Iris pigment epithelial cell (primary cell): ENCODE measurements at places on chromosomes 11 and 22.

GRCh38 chr11:96323642-96323985, 19.4 kb downstream of the MAML2 start:
- no peak for DNase-seq

DNA sequence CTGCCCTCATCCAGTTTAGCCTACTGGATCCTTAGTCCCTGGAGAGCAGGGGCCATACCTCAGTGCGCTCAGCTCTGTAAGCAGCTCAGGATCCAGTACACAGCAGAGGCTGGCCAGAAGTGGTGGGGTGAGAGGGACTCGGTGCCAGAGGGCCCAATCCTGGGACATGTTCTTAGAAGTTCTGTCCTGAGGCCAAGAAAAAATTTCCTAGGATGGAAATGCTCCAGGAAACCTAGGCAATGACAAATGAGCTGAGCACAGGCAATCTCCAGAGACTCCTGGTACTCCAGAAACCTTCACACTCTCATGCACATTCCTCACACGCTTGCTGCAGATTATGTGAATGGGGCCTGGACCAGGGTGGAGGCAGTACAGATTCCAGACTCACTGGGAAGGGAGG, 89.6 kb downstream of the SERGEF start:
- no peak for DNase-seq

GRCh38 chr22:45291061-45291930, 6.5 kb downstream of the UPK3A start:
- DNase-seq: no peak

- peak; percentile 37 for DNase-seq
Measured at GRCh38 chr11:119284344-119285157, 32.4 kb downstream of the MCAM start.

DNA sequence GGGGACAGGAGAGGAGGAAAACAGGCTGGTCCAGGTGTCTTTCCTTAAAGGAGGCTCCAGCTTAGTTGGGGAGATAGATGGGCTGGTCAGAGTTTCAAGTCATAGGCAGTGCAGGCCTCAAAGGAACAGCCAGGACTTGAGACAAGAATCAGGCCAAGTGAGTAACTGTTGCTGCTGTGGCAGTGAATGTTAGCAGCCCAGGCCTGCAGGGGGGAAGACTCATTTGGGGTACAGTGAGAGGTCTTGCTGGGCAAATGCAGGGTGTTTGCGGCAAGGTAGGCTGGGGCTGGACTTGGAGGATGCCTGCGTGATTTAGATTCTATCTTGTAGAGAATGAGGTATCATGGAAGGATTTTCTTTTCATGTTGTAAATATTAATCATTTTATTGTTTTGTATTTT, 24.1 kb downstream of the PTPRJ start:
- no peak for DNase-seq

DNA sequence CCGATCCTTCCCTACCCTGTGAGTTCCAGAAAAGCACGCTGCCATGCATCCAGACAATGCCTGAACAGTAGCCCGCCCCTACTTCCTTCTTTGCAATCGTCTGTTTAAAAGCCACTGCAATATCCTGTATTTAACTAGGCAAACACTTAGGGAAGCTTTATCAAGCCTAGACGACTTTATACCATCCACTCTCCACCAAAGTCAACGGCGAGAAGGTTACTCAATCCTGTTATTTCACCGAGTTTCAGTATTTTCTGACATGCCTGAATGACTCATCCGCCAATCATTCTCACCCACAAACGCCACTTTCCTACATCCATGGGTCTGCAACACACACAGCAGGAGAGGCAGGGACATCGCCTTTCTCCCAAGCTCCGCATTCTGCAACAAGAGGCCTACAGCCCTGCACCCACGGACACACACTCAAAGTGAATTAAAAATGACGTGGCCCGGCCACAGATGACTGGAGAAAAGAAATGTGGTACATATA, 9.3 kb downstream of the CELSR1 start:
- DNase-seq: peak; percentile 93

DNA sequence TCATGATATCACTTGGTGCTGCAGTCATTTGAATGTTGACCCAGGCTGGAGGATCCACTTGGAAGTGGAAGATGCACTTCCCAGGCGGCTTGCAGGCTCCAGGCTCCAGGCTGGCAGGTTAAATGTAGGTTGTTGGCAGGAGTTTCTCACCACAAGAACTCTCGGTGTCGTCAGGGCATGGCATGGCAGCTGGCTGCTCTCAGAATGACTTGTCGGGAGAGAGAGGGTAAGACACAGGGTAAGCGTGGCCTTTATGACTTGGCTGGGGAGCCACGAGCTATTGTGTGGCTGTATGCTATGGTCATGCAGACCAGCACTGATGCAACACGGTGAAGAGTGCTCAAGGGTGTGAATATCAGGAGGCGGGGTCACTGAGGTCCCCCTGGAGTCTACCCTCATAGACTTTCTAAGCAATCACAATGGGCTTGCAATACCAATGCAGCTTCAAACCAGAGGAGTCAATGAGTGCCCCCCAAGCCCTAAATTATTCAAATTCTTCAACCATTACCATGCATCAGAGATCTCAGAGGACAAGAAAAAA, 1027.7 kb downstream of the OPCML start:
- DNase-seq: no peak

DNA sequence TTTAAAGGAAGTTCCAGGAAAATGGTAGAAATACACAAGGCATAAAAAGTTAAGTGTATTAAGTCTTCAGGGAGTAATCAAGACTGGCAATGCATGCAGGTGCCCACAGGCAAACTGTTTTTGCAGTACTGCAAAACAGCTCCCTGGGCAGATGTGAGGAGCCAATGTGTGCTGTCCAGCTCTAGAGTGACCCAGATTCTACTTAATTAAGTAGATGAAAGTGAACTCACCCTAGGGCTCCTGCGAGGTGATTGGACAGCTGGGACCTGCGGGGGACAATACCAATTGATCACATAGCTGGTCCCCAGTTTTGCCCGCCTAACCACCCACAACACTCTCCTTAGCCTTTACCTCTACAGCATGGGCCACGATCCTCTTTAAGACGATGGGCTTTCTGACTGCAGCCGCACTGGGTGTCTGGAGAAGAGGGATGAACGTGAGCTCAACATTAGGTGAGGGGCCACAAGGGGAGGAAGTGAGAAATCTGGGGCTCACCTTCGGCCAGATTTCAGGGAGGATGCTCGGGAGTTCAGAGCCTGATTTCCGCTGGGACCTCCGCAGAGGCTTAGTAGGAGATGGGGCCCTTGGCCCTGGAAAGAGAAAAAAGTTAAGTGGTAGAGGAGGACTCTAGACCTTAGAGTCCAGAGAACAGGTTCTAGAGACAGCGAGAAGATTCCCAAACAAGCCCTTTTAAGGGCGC, 556 bp downstream of the CDCA5 start:
- DNase-seq: no peak

GRCh38 chr11:23313001-23313400, 452.7 kb upstream of the CCDC179 start:
- DNase-seq: no peak

GRCh38 chr22:21952586-21953571, at the start of gene PPM1F:
Gene PPM1F (minus strand): TSS chr22:21952848. CDS start chr22:21946048, 6,800 bp downstream.
- DNase-seq: peak; percentile 51

DNA sequence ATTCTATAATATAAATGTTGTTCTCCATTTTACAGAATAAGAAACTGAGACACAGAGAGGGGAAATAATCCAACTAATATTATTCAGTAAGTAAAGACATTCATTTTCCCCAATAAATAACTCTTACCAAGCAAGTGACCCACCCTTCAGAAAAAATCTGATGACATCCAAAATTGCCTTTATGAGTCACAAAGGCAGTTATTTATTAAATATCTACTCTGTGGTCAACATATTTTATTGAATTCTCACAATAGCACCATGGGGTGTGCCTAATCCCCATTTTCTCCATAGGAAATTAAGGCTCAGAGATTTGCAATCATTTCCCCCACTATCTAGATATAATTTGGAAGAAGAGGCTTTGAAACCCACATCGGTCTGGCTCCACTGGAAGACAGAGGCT, 161.5 kb upstream of the ISX start:
- no peak for DNase-seq

GRCh38 chr11:36471577-36471976, 38.5 kb downstream of the TRAF6 start:
- DNase-seq: no peak

- no peak for DNase-seq
Measured at GRCh38 chr22:48640890-48641841, 1186.5 kb downstream of the BRD1 start.

DNA sequence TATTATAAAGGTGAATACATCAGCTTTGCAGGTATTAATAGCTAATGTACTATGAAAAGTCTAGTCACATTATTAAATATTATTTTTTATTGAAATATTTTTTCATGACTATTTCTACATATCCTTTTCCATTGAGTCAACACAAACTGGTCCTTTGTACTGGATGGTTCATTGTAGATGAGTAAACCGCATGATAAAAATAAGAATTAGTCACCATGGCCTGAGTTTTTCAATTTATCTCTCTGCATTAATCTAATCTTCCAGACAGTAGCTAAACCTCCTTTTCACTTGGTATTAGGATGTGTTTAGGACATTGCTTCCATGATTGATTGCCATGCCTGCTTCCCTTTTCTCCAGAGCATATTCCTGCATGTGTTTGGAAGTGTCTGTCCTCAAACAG, 439.4 kb upstream of the ARHGAP42 start:
- DNase-seq: no peak

- no peak for DNase-seq
Measured at GRCh38 chr11:22192289-22192641, 620 bp upstream of the ANO5 start.

DNA sequence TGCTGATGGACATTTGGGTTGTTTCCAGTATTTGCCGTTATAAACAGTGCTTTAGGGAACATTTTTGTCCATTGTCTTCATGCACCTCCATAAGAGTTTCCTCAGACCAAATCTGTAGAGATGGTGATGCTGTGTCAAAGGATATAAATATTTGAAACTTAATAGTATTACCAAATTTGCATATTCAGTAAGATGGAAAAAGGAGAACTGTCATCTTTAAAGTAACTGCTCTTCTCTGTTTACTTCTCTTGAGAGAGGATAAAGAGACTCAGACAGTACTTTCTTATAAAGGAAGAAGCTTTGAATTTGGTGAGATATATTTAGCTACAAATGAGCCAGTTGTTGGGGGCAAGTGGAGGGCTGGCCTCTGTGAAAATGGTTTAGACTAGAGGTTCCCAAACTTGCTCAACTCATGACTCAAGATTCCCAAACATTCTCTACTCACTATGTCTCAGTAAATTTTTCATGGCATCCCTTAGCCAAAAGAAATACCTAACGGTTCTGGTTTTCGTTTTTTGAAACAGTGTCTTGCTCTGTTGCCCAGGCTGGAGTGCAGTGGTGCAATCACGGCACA, 26.2 kb downstream of the SHISA8 start:
- DNase-seq: peak; percentile 9

DNA sequence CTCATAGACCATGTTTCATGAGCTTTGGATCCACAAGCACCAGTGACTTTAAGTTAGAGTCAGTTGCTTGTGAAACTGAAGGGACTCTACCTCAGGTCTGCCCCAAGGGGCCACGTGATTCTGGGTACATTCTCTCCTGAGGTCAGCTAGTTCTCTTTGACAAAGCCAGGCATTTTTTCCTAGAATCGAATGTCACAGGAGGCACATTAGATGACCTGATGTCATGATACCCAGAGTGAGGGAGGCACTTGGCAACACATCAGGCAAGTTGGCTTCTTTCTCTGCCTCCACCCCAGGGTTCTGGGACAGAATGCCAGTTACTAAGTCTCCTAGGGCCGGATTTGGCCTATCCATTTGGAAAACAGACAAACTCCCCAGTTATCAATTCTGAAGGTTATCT, 93.0 kb downstream of the APIP start:
- no peak for DNase-seq

DNA sequence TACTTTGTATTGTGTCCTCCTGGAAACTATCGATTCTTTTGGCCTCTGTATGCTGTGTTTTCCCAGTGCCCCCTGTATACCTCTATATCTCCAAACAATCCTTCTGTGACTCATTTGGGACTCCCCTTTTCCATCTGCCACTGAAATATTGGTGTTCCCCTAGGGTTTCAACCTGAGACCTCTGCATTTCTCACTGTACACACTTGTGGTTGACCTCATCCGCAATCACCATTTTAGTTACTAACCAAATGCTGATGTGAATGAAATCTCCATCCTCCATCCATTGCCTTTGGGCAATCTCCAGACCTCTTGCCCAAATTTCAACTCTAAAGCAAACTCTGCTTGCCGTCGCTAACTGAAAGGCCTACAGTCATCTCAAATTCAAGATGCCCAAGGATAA, 190.6 kb upstream of the PLET1 start:
- DNase-seq: no peak

GRCh38 chr11:116888024-116888423, 50.6 kb upstream of the APOA1 start:
- peak; percentile 59 for DNase-seq

- DNase-seq: peak; percentile 96
Measured at GRCh38 chr11:119509969-119510401, 87.0 kb upstream of the THY1 start.

DNA sequence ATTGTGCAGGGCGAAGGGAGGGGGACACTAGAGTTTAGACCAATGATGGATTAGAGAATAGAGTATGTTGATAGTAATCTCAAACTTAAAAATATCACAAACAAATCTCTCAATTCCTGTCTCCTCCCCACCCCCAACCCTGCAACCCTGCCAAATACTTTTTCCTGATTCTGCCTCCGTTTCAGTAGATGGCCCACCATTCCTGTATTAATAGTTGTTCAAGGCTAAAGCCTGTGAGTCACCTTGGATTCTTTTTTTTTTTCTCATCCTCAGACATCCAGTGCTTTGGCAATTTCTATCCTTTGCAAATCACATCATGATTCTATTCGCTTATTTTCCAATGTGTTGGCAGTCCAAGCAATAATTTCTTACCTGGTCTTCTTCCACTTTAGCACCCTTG, 207.9 kb downstream of the DYNC2H1 start:
- DNase-seq: peak; percentile 49

GRCh38 chr22:20456064-20456721, 18.6 kb upstream of the SCARF2 start:
- DNase-seq: peak; percentile 87

GRCh38 chr22:40175611-40176244, 2.0 kb upstream of the TNRC6B start:
- DNase-seq: no peak

- no peak for DNase-seq
Measured at GRCh38 chr22:42800451-42801251, 56.4 kb downstream of the ARFGAP3 start.

DNA sequence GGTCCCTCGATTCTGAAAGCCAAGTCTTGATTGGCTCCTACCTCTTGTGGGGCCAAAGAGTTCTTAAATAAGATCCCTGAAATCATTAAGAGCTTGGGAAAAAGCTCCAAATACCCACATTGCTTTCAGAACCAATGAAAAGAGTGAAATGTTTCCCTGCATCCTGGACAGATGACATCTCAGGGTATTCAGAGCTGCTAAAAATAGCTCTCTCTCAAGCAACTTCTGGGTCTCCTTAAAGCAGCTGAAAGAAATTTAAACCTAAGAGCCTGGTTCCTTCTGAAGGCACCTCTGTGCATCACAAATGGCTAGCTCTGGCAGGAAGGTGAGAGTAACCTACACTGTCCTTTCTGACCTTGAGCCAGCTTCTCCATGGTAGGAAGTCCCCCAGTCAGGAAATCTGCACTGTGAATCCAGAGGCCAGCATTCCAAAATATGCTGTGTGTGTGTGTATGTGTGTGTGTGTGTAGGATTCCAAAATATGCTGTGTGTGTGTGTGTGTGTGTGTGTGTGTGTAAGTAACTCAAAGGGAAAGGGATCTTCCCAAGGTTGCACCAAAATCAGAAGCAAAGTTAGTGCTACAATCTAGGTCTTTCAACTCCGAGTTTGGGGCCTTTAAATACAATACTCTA, 50.1 kb downstream of the RELT start:
- no peak for DNase-seq

- DNase-seq: peak; percentile 49
Measured at GRCh38 chr11:110124605-110125004, 31.4 kb downstream of the ZC3H12C start.

- no peak for DNase-seq
Measured at GRCh38 chr11:121113611-121114010, 12.6 kb downstream of the TECTA start.
